Choroid plexus epithelial cell (primary cell): ENCODE measurements at places on chromosomes 16 and 17.

DNA sequence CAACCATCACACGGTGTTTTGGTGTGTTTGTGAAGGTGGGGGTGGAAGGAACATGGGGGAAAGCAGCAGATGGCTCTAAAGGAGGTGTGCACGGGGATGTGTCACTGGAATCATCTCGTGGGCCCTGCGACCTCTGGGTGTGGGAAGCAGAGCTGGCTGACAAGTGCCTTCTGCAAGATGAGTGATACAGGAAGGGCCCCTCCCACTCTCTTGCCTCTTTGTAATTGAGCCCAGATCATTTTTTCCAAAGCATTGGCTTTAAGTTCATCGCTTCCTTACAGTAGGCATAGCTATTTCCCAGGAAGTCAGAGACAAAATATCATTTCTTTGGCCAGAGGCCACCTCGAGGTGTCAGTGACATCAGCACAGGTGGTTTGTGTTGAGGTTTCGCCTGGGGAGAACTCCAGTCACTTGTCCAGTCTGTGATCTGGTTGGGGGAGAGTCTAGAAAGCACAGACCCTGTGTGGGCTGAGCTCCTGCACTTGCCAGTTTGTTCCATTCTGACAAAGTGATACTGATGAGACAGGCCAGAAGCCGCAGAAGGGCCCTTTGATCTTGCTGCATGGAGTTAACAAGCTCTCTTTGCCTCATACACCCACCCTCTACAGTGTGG is 20.6 kb upstream of the SNTB2 start:
- peak; percentile 28 for DNase-seq

GRCh38 chr17:83069571-83069906 is 9.9 kb upstream of the METRNL start:
- no peak for DNase-seq

GRCh38 chr17:8939496-8940334 is 25.8 kb downstream of the PIK3R5 start:
- DNase-seq, result no peak

DNA sequence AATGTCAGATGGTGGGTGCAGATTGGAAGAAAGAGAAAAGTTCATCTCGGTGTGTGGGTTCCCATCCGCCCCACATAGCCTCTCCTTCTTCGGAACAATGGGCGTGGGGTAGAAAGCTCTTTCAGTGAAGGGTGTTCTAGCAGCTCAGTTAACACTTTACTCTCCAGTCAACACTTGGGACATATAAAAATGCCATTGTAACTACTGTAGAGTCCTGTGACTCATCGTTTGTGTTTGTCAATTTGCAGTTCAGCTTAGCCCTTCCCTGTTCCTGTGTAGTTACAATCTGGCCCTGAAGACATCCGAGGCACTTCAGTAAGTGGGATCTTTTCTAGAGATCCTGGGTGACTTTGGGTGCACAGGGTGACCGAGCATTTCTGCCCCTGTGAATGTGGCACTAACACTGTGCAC is 11.5 kb upstream of the CLEC18C start:
- peak; percentile 48 for DNase-seq

- DNase-seq, result no peak
Measured at GRCh38 chr17:78759969-78760352, 22.1 kb downstream of the CYTH1 start.

GRCh38 chr16:54821731-54822130 is 108.9 kb upstream of the IRX5 start:
- DNase-seq, result no peak

DNA sequence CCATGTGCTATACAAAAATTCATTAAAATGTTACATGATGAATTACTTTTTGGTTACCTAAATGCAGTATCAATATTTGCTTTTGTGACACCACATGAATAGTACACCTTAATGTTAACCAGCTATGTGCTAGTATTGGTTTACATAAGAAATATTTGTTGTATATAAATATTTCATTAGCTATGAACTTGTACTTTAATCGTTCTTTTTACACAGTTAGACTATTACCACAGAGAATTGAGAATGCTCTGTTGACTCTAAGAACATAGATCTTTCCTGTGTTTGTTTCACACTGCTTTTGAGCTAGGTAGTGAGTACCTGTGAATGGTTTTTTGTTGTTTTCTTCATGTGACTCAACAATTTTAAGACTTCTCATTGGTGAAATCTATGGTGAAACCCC is 93.4 kb downstream of the KANSL1 start:
- no peak for DNase-seq

- DNase-seq, result peak; percentile 50
Measured at GRCh38 chr17:14019186-14019956, 49.9 kb upstream of the COX10 start.

- DNase-seq, result no peak
Measured at GRCh38 chr16:29737713-29738112, 8.1 kb downstream of the C16orf54 start.

- no peak for DNase-seq
Measured at GRCh38 chr17:80824549-80825470, 166.8 kb upstream of the CHMP6 start.

DNA sequence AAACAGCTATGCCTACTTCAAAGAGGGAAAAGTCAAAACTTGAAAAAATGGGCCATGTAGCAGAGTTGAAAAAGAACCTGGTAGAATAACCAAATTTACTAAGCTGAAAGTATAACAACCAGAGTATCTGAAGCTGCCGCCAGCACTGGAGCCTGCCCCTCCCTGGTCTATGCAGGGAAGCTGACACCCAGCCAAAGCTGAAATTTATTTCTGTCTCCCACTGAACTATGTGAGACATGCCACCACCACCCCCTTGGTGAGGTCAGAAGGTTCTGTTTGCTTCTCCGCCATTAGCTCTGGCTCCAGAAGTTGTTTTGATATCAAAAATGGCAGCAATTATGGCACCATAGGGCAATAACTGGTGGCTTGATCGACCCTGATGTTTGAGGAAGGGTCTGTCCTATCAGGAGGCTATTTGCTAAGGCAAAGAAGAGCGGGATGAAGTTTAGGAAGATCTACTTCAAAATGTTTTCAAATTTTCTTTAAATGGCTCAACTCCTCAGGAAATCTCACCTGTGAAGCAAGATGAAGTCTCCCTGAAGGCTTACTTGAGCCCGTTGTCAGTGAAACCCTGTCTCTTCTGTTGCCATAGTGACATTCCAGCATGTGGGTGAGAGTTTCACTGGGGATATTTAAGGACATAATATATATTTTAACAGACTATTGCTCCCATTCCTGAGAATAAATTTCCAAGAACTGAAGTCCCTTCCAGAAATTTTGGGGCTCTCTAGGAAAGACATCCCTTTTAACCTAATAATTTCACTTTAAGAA is 122.0 kb downstream of the COPRS start:
- DNase-seq, result no peak

GRCh38 chr16:3618769-3619141 is 7.3 kb upstream of the SLX4 start:
- no peak for DNase-seq

GRCh38 chr16:81928975-81929374 is 82.3 kb downstream of the SDR42E1 start:
- DNase-seq, result no peak

DNA sequence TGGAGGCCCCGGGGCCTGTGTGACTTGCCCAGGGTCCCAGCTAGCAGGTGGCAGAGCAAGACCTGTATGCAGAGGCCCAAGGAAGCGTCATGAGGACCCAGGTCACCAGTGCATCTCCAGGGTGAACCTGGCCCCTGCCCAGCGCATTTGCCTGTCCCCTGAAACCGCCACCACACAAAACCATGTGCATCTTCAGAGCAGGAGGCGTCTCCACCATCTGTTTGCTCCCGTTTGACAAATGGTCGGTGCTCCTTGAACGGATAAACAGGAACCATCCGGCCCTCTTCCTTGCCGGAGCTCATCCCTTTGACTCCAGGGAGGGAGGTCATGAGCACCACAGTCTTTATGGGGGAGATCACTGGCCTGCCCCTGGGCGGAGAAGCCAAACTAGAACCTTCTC is 62.5 kb downstream of the JPH3 start:
- DNase-seq, result no peak

GRCh38 chr17:73430848-73431247 is 119.0 kb upstream of the CDC42EP4 start:
- DNase-seq, result peak; percentile 23

DNA sequence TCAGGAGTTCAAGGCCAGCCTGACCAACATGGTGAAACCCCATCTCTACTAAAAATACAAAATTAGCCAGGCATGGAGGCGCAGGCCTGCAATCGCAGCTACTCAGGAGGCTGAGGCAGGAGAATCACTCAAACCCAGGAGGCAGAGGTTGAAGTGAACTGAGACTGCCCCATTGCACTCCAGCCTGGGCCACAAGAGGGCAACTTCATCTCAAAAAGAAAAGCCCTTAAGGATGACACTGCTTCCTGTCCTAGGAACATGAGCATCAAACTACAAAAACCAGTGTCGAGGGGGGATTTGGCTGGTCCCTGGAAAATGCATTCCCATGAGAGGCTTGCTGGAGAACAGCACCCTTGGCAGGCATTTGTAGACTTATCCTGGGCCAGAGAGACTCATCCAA is 449.5 kb upstream of the PSMD7 start:
- DNase-seq, result no peak

GRCh38 chr17:13228225-13228624 is 210.4 kb upstream of the ELAC2 start:
- no peak for DNase-seq

GRCh38 chr17:45855691-45856336 is 11.1 kb downstream of the SPPL2C start:
- DNase-seq, result no peak

- no peak for DNase-seq
Measured at GRCh38 chr16:51156807-51157200, 5.7 kb upstream of the SALL1 start.
